ENCODE measurements at places on chromosomes 16 and 17.
A peak's percentile ranks its signal among the peaks of the same experiment; 100 is the strongest.

GRCh38 chr16:23930791-23931190, 95.0 kb downstream of the PRKCB start:
- no peak for DNase-seq

- no peak for DNase-seq
These were observed 62.5 kb downstream of the SREBF1 start for GRCh38 chr17:17774009-17774881.

DNA sequence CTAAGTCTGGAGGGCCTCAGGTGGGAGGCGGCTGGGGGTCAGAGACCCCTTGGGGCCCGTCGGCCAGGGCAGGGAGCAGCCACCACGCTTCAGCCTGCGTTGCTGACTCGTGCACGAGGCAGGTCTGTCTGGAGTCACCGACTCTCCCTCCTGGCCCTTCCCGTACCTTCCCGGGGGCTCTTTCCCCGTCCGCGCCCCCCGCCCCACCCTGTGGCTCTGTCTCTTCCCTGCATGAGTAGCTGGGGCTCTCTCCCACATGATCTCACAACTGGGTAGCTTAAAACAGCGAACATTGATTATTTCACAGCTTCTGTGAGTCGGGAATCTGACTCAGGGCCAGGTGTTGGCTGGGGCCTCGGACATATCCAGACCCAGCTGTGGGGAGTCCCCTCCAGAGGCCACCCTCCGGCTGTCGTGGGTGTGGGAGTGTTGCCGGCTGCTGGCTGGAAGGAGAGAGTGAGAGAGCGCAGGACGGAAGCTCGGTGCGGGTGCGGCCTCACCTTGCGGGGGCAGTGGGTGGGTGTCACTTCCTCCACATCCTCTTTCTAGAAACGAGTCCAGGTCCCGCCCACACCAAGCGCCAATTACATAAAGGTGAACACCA, 17.3 kb downstream of the BAHCC1 start:
- DNase-seq: peak; percentile 31

GRCh38 chr17:49664706-49665211, 13.1 kb downstream of the SPOP start:
- no peak for DNase-seq

- no peak for DNase-seq
These were observed 55.3 kb upstream of the ERCC4 start for GRCh38 chr16:13864689-13865088.

- no peak for DNase-seq
These were observed 1.8 kb downstream of the TNS4 start for GRCh38 chr17:40499551-40500189.

DNA sequence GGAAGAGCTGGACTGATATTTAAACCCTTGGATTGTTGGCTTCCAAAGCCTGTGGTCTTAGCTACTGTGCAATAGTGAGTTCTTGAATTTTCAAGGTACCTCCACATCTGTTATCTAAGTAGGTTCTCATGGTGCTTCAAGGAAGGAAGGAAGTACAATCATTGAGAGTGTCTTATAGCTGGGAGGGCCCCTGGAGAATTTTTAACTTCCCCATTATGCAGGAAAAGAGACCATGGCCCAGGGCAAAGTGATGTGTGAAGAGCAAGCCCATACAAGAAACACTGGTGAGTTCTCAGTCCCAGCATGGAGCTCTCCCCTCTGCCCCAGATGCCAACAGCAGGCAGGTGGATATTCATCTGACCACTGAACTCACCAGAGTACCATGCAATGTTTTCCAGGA, 169.0 kb upstream of the IRX6 start:
- no peak for DNase-seq

- no peak for DNase-seq
These were observed 376 bp upstream of the STAC2 start for GRCh38 chr17:39225959-39226683.

GRCh38 chr17:1629504-1630310, 1.1 kb upstream of the SLC43A2 start:
- peak; percentile 81 for DNase-seq

DNA sequence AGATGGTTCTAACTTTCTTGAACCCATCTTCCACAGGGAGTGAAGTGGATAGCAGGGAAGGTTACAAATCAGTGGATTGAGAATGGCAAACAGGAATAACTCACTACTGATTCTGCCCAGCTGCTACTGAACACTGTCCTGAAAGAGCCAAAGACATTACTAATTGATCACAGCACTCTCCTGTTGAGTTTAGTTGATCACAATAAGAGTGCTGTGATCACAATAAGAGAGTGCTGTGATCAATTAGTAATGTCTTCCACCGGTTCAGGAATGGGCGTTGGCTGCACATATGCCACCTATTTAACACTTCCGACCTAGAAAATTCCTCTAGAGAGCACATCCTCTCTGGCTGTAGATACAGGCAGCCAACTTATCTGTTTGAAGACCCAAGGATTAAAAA, 11.4 kb downstream of the CFAP97D1 start:
- DNase-seq: peak; percentile 14

- peak; percentile 72 for DNase-seq
These were observed 6.9 kb downstream of the PHOSPHO1 start for GRCh38 chr17:49223517-49224197.

- DNase-seq: no peak
These were observed 49.8 kb upstream of the ARHGAP44 start for GRCh38 chr17:12739500-12739899.

GRCh38 chr16:79062821-79063220, 537.7 kb downstream of the MAF start:
- no peak for DNase-seq

DNA sequence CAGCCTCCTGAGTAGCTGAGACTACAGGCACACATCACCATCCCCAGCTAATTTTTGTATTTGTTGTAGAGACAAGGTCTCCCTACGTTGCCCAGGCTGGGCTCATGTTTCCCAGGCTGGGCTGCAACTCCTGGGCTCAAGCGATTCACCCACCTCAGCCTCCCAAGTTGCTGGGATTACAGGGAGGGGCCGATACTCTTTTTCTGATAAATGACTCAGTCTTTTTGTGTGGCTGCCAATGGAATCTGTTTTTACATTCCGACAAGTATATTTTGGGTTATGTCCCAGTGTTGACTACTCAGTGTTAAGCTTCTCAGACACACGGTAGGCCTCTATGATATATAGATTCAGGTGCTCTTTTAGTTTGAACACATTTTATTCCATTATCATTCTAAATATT, 58.1 kb downstream of the SLFN11 start:
- DNase-seq: no peak

DNA sequence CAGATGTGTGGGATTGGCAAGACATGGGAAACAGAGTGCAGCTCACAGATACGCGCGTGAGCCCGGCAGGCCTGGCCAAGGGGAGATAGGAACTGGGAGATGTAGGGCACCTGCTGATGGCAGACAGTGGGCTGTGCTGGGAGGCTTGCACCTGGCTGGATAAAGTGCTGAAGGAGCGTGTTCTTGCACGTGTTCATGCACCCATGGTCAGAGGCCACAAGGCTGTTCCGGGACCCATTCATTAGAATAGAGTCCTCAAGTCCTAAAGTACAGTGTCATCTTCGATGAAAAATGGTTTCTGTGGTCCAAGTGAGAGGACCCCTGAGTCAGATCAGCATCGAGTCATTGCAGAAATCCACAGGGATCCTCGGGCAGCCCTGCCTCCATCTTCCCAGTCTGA, 236.4 kb downstream of the CCDC182 start:
- DNase-seq: no peak

- DNase-seq: peak; percentile 89
These were observed 3.2 kb downstream of the CCR7 start for GRCh38 chr17:40561871-40562611.

Measured in activated CD4-positive, alpha-beta T cell treated with anti-CD3 and anti-CD28 coated beads, Interleukin-10, Interleukin-2, amounts not matched to agents 100 ng/mL and 50 ng/mL, durations not matched to agents 16 hours and 8 hours (primary cell).